Kidney epithelial cell (primary cell): ENCODE measurements at places on chromosomes 3 and 15. TPM values are rescaled to one million over a fixed set of nuclear protein-coding genes. Genes with fewer than 3 reads are reported as not detected.

- DNase-seq: no peak
Measured at GRCh38 chr3:81013360-81013759, 748.1 kb downstream of the GBE1 start.

DNA sequence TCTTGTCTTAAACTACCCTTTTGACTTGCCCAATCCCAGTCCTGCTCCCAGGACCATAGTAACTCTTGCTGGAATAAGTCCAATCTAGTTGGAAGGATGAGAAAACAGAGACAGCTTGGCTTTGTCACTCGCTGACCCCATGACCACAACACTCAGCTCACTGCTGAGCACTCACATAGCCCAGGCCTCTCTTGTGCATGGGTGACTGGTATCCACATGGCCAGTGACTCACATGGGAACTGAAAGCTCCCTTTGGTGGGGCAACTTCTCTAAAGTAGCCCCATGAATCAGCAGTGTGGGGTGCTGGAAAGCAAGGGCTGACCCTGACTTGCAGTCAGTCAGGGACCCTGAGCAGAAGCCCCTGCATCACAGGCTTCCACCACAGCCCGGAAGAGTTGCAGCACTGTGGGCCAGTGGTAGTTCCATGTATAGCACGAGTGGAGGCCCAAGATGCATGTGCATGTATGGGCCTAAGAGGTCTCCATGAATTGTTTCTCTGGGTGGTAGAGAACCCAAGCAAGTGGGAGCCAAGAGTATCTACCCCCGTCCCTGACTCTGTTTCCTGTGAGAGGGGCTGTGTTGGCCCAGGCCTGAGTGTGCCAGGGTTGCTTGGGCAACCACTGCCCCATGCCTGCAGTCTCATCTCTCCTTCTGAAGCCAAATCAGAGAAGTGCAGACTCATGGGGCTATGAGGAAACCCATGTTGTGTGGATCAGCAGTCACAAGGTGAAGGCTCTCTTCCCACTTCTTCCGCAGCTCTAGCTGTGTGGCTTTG, 62.1 kb upstream of the XCR1 start:
- peak; percentile 93 for DNase-seq

DNA sequence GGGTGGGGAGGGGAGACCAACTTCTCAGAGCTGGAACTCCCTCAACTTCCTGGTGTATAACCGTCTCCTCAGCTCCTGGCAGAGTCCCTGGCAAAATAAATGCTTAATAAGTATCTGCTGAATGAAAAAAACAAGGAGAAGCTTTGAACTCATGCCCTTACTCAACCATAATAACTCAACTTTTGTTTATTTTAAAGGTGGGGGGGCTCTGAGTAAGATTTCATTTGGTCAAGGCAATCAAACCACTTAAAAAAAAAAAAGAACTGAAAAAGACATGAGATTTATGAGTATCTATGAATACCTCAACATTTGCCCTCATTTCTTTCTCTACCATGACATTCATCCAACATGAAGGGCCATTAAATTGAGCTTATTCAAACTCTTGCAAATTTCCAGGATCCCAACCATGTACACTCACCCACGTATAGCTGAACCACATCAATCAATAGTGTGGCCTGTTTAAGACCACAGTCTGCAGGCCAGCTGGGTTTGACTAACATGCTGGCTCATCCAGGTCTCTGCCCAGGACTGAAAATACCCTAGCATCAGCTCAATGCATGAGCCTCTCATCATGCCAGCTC, 157.9 kb downstream of the FOXP1 start:
- DNase-seq: peak; percentile 90

- DNase-seq: no peak
Measured at GRCh38 chr3:193621127-193621526, 28.1 kb downstream of the OPA1 start.

- no peak for DNase-seq
Measured at GRCh38 chr3:47152578-47152977, 11.3 kb downstream of the SETD2 start.

GRCh38 chr3:33982269-33982798, 183.9 kb downstream of the PDCD6IP start:
- DNase-seq: no peak

DNA sequence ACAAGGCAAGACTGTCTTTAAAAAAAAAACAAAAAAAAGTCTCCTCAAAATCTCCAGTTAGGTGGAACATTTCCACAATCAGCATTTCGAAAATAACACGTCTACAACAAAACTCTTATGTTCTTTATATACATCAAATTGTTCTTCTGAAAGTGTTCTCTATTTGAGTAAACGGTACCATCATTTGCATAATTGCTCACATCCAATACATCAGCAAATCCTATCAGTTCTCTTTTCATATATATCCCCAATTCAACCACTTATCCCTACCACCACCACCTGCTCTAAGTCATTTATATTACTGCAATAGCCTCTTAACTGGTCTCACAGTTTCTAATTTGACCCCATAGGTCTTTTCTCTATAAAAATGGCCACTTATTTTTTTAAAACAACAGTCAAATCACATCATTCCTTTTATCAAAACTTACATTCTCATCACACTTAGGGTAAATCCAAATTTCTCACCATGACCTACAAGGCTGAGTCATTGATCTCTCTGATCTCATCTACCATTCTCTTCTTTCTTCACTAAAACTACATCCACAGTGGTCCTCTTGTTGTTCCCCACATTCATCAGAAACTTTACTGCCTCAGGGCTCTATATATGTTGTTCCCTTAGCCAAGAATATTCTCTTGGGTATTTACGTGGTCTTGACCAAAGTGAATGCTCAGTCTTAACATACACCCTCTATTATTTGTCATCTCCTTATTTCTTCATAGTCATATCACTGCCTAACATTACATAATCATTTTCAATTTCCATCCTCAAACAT, 237.0 kb downstream of the SCAPER start:
- DNase-seq: no peak

DNA sequence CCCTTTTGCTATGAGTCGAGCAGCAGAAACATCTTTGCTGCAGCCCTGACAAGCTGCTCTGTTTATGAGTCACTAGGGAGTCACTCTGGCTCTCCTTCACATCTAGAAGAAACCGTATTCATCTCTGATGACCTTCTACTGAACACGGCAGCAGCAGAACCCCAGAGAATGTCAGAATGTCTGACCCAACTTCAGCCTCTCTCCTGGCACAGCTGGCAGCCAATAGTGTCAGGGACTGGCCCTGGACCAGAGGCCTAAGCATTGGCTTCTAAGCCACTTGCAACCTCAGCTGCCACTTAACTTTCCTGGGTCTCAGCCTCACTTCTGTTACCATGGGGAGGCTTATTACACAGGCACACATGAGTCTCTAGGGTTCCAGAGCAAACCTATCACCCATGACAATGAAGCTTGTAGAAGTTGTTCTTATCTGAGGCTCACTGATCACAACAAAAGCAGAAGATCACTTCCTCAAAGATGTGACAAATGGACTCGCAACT, 184.1 kb upstream of the TLE3 start:
- no peak for DNase-seq

DNA sequence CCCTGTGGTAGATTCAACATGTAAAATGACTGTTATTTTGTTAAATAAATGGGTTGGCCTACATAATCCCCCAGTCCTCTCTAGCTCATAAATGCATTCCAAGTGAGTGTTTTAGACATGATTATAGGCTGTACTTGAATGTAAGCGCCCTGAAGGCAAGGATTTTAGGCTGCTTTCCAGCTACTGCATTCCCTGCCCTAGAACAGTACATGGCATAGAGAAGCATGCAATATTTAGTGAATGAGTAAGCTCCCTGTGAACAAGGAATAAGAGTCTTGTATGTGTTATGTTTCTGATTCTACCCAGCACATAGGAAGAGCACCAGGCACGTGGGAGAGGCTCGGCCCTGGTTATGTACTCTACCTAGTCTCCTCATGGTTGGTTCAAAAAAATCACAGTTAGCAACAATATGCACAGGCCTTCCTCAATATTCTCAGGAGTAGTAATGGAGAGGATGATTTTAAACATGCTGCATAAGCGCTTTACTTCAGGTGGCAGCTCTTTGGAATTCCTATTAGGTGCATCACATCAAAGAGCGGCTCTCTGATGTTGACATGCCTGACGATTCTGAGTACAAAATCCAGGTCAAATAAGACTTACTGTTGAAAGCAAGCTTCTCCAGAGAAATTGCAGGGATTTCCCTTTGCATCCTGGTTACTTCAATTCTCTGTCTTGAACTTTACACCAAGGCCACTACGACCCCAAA, 456.6 kb downstream of the MAGI1 start:
- DNase-seq: no peak

GRCh38 chr3:127171320-127171719, 21.6 kb upstream of the PRR23E start:
- no peak for DNase-seq

DNA sequence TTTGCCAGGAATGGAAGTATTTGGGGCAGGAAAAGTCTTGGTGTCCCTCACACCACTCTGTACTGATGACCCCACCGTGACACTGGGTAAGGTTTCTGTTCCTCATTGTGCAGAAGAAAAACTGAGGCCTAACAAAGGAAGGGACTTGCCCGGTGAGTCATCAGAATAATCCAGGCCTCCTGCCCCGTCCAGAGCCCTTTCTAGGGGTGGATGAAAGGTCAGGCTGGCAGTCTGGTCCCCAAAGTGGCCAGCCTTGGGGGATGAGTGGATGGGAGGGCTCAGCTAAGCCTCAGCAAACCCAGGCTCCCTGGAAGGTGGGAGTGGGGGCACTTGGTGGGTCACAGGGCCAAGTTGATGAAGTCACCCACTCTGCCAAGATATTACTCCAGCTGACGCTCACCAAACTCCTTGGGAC, 2.3 kb upstream of the DNAH1 start:
- DNase-seq: no peak

- DNase-seq: no peak
Measured at GRCh38 chr3:190577225-190577624, 63.3 kb downstream of the IL1RAP start.

PPP2R3A gene
- total RNA-seq: 14.3 and 15.1 TPM in 2 replicates

CERS3 gene
- total RNA-seq: not detected in 2 replicates
